ENCODE measurements at places on chromosomes 7 and 10. TPM values are rescaled to one million over a fixed set of nuclear protein-coding genes. Genes with fewer than 3 reads are reported as not detected.
A peak's percentile ranks its signal among the peaks of the same experiment; 100 is the strongest.

Gene ADCY1
- total RNA-seq = 1.7 TPM

Gene TMEM236
- 1.4 TPM for total RNA-seq

GRCh38 chr7:85736085-85736484, 549.2 kb upstream of the SEMA3D start:
- no peaks in the 10 kb centered on the region for H3K36me3 ChIP-seq
- H3K4me3 ChIP-seq = no peak overlapping the region
- H3K27ac ChIP-seq = no peak overlapping the region
- DNase-seq = no peak
- peaks cover 4% of the 10 kb centered on the region for H3K4me1 ChIP-seq
- H3K27me3 ChIP-seq = no peaks in the 10 kb centered on the region

- DNase-seq = no peak
- H3K4me1 ChIP-seq = peaks cover 7% of the 10 kb centered on the region
- no peaks in the 10 kb centered on the region for H3K36me3 ChIP-seq
- H3K27ac ChIP-seq = peak overlapping the region; percentile 67
Measured at GRCh38 chr10:6280291-6280690, 77.6 kb downstream of the PFKFB3 start.

GRCh38 chr7:151368136-151368571, 26.5 kb downstream of the NUB1 start:
- H3K4me3 ChIP-seq = no peak overlapping the region
- H3K4me1 ChIP-seq = no peaks in the 10 kb centered on the region
- H3K36me3 ChIP-seq = peaks cover 11% of the 10 kb centered on the region
- DNase-seq = peak; percentile 89
- no peaks in the 10 kb centered on the region for H3K27me3 ChIP-seq
- peak overlapping the region; percentile 66 for H3K27ac ChIP-seq

- H3K4me3 ChIP-seq = peak overlapping the region; percentile 73
- peak overlapping the region; percentile 89 for H3K27ac ChIP-seq
- H3K36me3 ChIP-seq = no peaks in the 10 kb centered on the region
- H3K4me1 ChIP-seq = peaks cover 46% of the 10 kb centered on the region
- peak; percentile 29 for DNase-seq
Measured at GRCh38 chr7:116500078-116500853, 728 bp downstream of the CAV2 start.

- no peaks in the 10 kb centered on the region for H3K4me1 ChIP-seq
- H3K4me3 ChIP-seq = no peak overlapping the region
- H3K27ac ChIP-seq = no peak overlapping the region
- no peaks in the 10 kb centered on the region for H3K36me3 ChIP-seq
Measured at GRCh38 chr7:85573844-85574243, 387.0 kb upstream of the SEMA3D start.

DNA sequence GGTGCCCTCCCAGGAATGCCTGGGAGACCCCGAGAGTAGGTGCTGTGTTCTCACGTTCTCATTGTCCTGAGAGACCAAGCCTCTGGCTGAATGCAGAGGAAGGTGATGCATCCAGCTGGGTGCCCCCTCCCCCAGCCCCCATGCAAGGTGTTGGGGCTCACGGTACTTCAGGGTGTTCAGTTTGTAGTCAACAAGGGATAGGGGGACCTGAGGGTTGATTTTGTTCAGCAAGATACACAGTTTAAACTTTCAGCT, 60.4 kb upstream of the DUSP5 start:
- no peaks in the 10 kb centered on the region for H3K27me3 ChIP-seq
- no peak overlapping the region for H3K27ac ChIP-seq
- H3K36me3 ChIP-seq = no peaks in the 10 kb centered on the region
- H3K4me1 ChIP-seq = no peaks in the 10 kb centered on the region
- DNase-seq = no peak
- no peak overlapping the region for H3K4me3 ChIP-seq

DNA sequence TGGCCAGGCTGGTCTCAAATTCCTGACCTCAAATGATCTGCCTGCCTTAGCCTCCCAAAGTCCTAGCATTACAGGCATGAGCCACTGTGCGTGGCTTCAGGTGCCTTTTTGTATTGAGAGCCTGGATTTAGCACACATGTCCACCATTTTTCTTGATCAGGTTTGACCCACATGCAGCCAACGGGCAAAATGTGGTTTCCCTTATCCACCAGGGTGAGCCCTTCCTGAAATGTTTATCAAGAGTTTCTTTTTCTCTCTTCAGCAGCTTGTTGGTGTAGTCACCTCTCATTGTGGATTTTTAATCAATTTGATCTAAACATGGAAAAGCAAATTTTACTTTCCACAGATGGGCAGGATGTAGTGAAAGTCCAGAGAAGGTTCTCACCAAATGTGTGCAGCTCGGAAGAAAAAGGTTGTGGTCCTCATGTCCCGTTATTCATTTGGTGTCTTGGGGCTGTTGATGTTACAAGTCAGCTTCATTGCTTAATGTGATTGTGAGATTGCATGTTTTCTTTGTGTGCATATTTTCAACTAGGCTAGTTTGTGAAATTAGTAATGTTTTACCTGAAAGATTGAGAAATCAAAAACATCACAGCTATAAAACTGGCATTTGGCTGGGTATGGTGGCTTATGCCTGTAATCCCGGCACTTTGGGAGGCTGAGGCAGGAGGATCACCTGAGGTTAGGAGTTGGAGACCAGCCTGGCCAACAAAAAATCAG, 28.9 kb downstream of the GUSB start:
- peaks cover 47% of the 10 kb centered on the region for H3K36me3 ChIP-seq
- H3K27ac ChIP-seq = no peak overlapping the region
- peaks cover 10% of the 10 kb centered on the region for H3K4me1 ChIP-seq
- no peak for DNase-seq
- H3K27me3 ChIP-seq = no peaks in the 10 kb centered on the region

Gene LRWD1
- total RNA-seq = 21.4 TPM

DNA sequence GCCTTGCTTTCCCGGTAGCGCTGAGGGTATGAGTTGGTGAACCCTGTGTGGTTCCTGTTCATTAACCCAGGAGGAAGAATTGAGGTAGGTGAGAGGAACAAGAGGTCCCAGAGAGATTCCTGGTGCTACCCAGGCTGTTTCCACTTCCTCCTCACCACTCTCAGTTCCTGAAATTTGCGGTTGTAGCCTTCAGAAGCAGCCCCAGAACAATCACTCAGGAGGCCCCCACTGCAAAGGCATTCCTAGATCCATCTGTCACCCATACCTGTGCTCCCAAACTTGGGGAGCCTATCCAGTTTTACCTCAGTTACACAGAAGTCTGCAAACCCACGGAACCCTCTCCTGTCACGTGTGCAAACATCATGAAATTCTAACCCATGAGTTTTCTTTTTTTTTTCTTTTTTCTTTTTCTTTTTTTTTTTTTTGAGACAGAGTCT, 9.0 kb upstream of the PIP4K2A start:
- no peaks in the 10 kb centered on the region for H3K4me1 ChIP-seq
- H3K27me3 ChIP-seq = no peaks in the 10 kb centered on the region
- no peak overlapping the region for H3K27ac ChIP-seq

Gene CCDC136
- 9.2 TPM for total RNA-seq

DNA sequence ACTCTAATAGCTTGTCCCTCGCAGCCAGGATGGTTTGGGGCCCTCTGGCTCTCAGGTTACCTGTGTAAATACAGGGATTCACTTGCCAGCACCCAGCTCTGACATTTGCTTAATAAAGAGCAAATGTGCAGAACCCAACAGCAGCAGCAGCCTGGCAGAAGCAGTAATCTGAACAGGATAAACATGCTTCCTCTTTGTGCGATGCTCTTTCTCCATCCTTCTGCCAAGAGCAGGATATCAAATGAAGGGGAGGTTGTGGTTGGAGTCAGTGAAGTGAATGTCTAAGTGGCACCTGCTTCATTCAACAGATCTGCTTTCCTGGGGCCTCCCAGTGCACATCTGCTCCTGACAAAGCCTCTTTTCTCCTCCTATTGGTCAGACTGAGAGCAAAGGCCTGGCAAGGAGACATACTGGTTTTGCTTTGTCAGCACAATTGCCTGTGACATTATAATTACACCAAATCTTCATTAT, 130.3 kb downstream of the NRF1 start:
- DNase-seq = peak; percentile 32
- peaks cover 1% of the 10 kb centered on the region for H3K36me3 ChIP-seq
- H3K4me3 ChIP-seq = no peak overlapping the region

Gene ARMH3
- 18.2 TPM for total RNA-seq

DNA sequence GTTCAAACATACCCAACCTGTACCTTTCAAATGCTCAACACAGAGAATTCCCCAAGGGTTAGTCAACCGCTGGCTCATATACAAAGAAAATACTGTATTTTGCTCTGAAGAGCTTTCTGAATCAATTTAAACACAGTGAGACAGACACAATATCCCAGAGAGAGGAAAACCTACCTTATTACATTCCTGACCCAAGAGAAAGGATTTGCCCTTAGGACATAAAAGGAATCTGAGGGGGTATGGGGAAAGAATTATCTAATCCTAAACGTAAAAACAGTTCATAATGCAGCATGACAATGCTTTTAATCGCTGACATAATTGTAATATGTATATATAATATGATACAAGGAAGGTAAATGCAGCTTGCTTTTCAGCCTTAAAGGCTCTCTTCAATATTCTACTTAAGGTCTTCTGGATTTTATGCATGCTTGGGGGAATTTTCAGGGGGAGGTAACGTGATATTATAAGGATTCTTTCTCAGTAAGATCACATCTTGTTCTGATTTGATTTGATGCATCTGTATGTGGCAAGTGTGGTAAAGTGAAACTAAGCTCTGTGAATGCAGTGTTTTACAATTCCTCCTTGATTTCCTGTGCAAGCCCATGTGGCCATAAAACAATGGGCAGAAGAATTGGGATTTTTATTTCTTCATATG, 240.5 kb downstream of the GLI3 start:
- H3K4me1 ChIP-seq = peaks cover 19% of the 10 kb centered on the region
- no peak overlapping the region for H3K27ac ChIP-seq
- H3K27me3 ChIP-seq = no peaks in the 10 kb centered on the region
- H3K4me3 ChIP-seq = no peak overlapping the region
- H3K36me3 ChIP-seq = peaks cover 9% of the 10 kb centered on the region

Gene IRF5
- 2.2 TPM for total RNA-seq

DNA sequence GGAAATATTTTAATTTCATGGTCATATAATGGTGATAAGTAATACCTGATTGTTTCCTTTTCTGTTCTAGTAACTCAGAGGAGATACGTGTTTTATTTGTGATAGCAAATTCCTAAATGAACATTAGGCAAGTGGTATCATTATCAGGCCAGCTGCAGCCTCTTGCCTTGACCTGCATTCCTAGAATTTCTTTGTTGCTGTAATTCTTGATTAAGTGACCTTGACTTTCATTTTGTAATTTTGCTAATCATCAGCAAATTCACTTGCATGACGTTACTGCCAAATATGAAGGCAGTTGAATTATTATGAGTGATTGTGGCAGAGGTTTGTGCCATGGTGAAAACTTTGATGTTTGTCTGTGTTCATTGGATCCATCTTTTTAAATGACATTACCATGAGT, 5.6 kb upstream of the AS3MT start:
- no peak overlapping the region for H3K27ac ChIP-seq
- H3K4me1 ChIP-seq = peaks cover 1% of the 10 kb centered on the region
- peaks cover 12% of the 10 kb centered on the region for H3K36me3 ChIP-seq
- H3K27me3 ChIP-seq = no peaks in the 10 kb centered on the region

GRCh38 chr7:95430864-95431263, 4.0 kb downstream of the PON2 start:
- peaks cover 10% of the 10 kb centered on the region for H3K4me1 ChIP-seq
- H3K27ac ChIP-seq = no peak overlapping the region
- H3K4me3 ChIP-seq = no peak overlapping the region
- no peaks in the 10 kb centered on the region for H3K27me3 ChIP-seq

GRCh38 chr7:130960208-130960988, 226.4 kb upstream of the KLF14 start:
- H3K4me3 ChIP-seq = peak overlapping the region; percentile 17
- no peak overlapping the region for H3K27ac ChIP-seq
- peaks cover 8% of the 10 kb centered on the region for H3K4me1 ChIP-seq

- H3K4me3 ChIP-seq = no peak overlapping the region
- no peak overlapping the region for H3K27ac ChIP-seq
- no peak for DNase-seq
- no peaks in the 10 kb centered on the region for H3K27me3 ChIP-seq
- H3K36me3 ChIP-seq = no peaks in the 10 kb centered on the region
- H3K4me1 ChIP-seq = no peaks in the 10 kb centered on the region
Measured at GRCh38 chr7:113921363-113921762, 2.6 kb upstream of the PPP1R3A start.

Gene NEUROD6
- not detected for total RNA-seq

- no peaks in the 10 kb centered on the region for H3K36me3 ChIP-seq
- DNase-seq = no peak
- no peak overlapping the region for H3K27ac ChIP-seq
- no peak overlapping the region for H3K4me3 ChIP-seq
Measured at GRCh38 chr7:91043924-91044645, 220.1 kb upstream of the FZD1 start.

DNA sequence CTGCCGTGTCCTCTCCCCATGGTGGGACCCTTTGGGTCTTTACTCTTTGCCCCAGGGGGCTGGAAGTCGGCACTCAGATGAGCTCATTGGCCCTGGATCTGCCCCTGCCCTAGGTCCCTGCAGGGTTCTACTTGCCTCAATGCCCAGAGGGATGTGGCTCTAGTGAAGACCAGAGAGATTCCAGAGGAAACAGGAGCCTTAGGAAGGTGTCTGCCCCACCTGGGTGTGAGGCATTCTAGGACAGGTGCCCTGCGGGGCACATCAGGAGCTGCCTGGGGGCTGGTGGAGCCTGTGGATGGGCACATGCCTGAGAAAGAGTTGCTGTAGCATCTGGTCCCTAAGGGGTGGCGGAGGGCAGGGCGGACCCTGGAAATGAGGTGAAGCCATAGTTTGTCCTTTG, 128.6 kb downstream of the ADCY1 start:
- peak; percentile 19 for DNase-seq
- no peak overlapping the region for H3K4me3 ChIP-seq
- no peaks in the 10 kb centered on the region for H3K36me3 ChIP-seq
- H3K27ac ChIP-seq = no peak overlapping the region

DNA sequence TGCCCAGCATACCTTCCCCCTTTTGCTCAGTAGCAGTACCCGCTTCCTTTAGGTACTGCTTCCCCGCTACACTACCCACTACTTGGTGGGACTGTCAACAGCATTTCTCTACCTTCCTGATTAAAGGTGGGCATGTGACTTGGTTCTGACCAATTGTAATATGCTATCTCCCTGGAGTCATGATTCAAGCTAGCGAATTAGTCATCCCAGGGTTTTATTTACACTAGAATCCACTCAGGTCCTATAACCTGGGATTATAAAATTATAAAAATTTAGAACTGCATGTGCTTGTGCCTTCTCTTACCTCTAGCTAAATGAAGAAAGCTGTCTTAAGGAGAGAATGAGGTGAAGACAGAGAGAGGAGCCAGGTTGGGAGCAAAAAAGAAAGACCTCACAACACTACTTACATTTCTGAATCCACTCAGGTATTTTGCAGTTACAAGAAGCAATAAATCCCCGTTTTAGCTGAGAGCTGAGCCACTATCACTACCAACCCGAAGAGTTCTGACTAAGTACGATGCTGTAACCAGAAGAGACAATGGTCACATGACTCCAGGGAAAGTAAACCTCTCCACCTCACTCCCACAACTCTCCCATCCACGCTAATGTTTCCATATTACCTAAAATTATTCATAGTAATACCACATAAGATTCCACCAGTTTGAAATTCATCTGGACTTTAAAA, 9.7 kb downstream of the GBX1 start:
- peaks cover 11% of the 10 kb centered on the region for H3K27me3 ChIP-seq
- DNase-seq = no peak
- H3K27ac ChIP-seq = no peak overlapping the region
- no peaks in the 10 kb centered on the region for H3K36me3 ChIP-seq

GRCh38 chr10:50456719-50457118, 167.0 kb downstream of the SGMS1 start:
- no peak overlapping the region for H3K4me3 ChIP-seq
- H3K36me3 ChIP-seq = peaks cover 20% of the 10 kb centered on the region
- H3K27me3 ChIP-seq = no peaks in the 10 kb centered on the region

Gene PKD2L1
- total RNA-seq = not detected

- H3K27ac ChIP-seq = no peak overlapping the region
- H3K36me3 ChIP-seq = no peaks in the 10 kb centered on the region
- no peaks in the 10 kb centered on the region for H3K27me3 ChIP-seq
- DNase-seq = peak; percentile 9
Measured at GRCh38 chr10:48467669-48468068, 137.2 kb downstream of the ARHGAP22 start.

Data from stomach (tissue), 19 donors.